ENCODE measurements at places on chromosomes 3 and 15.

DNA sequence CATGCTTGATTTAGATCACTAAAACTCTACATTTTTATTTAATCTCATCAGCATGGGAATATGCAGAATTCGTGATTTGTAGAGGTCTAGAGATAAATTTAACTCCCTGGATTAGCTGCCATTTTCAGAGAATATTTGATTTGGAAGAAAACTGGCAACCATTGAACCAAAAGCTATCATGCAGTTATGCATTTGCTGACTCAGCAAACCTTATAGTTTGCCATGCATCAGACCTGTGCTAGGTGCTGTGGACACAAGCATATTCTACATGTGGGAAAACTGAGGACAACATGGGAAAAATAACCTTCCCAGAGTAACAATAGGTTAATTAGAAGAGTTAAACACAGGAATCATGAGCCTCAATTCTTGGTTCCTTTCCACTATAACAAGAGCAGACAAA lies 54.7 kb upstream of the TP63 start:
- no peak for DNase-seq

- no peak for DNase-seq
Measured at GRCh38 chr15:69734699-69735098, 282.1 kb downstream of the RPLP1 start.

- no peak for DNase-seq
Measured at GRCh38 chr3:169150920-169151319, 512.6 kb downstream of the MECOM start.

- no peak for DNase-seq
Measured at GRCh38 chr3:30493911-30494311, 112.5 kb upstream of the TGFBR2 start.

GRCh38 chr15:65361708-65362459 lies 15.9 kb downstream of the IGDCC3 start:
- DNase-seq, result no peak

DNA sequence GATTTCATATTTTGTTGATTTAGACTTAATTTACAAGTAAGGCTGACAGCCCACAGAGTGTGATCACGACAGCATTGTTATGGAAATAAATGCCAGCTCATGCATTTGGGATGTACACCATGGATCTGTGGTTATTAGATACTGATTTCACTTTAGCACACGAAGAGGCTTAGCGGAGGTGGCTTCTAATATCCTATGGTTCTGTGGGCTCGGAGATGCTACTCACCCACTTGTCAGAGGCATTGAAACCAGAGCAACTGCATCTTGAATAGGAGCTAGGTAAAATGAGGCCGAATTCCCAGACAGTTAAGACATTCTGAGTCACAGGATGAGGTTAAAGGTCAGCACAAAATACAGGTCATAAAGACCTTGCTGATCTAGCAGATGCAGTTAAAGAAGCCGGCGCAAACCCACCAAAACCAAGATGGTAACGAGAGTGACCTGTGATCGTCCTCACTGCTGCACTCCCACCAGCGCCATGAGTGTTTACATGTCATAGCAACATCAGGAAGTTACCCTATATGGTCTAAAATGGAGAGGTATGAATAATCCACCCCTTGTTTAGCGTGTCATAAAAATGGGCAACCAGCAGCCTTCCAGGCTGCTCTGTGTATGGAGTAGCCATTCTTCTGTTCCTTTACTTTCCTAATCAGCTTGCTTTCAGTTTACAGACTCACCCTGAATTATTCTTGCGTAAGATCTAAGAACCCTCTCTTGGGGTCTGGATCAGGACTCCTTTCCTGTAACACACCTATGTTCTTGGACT lies 117.5 kb downstream of the PGPEP1L start:
- DNase-seq, result no peak

DNA sequence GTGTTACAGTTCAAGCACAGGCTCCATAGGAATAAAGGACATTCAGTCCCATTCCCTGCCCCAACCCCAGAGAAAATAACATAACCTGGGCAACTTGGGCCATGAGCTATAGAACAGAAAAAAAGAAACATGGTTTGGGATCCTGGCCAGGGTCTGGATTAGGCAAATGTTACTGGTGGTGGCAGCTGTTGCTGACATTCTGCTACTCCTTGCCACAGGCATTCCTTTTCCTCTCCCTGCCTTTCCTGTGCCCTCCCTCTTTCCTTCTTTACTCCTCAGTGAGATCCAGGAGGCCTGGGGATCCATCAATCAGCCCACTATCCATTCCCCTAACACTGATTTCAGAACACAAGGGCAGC lies 129.1 kb downstream of the NTRK3 start:
- no peak for DNase-seq

DNA sequence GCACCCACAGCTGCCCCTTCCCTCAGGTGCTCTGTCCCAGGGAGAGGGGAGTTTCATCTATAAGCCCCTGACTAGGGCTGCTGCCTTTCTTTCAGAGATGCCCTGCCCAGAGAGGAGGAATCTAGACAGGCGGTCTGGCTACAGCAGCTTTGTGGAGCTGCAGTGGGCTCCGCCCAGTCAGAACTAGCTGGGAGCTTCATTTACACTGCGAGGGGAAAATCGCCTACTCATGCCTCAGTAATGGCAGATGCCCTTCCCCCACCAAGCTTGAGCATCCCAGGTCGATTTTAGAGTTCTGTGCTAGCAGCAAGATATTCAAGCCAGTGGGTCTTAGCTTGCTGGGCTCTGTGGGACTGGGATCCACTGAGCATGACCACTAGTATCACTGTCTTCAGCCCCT lies 181.2 kb upstream of the RARB start:
- DNase-seq, result no peak

GRCh38 chr3:114464548-114464947 lies 170.7 kb downstream of the TIGIT start:
- DNase-seq, result no peak

GRCh38 chr15:100373942-100374341 lies 32.2 kb upstream of the ADAMTS17 start:
- DNase-seq, result no peak

- no peak for DNase-seq
Measured at GRCh38 chr3:4284865-4285264, 18.3 kb upstream of the SETMAR start.

DNA sequence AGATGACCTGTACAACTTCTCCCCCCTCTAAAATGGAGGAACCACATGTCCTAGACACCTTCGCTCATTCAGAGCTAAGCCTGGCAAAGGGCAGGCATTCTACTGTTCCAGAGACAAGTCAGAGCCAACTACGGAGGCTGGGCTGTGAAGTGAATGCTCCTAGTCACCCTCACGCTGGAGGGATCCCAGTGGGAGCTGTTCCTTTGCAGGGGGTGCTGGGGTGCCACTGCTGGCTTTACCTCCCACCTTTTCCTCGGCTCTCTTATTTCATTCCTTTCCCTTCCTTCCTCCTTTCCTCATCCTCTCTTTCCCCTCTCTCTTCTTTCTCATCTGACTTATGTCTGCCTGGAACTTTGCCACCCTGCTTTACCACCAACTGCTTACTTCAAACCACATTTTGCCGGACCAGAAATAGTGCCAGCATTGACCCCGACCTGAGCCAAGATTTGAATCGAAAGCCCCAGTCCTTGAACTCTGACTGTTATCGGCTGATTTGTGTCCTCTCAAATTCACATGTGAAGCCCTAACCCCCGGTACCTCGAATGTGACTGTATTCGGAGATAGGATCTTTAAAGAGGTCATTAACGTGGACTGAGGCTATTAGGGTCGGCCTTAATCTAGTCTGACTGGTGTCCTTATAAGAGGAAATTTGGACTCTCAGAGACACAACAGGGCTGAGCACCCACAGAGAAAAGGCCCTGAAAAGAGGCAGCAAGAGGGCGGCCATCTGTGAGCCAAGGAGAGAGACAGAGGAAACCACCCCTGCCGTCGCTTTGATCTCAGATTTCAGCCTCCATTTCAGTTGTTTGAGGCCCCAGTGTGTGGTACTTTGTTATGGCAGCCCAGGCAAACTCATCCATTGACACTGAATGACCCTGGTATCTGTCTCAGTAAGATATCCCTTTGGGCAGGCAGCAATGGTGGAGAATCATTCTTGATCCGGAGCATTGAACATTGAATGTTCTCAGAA lies 31.3 kb upstream of the TBC1D21 start:
- DNase-seq, result no peak

GRCh38 chr15:77881950-77882349 lies 195.6 kb downstream of the TBC1D2B start:
- DNase-seq, result no peak

GRCh38 chr3:147793841-147794240 lies 384.7 kb downstream of the ZIC1 start:
- DNase-seq, result no peak

GRCh38 chr15:90641581-90642463 lies 75.3 kb upstream of the BLM start:
- no peak for DNase-seq

DNA sequence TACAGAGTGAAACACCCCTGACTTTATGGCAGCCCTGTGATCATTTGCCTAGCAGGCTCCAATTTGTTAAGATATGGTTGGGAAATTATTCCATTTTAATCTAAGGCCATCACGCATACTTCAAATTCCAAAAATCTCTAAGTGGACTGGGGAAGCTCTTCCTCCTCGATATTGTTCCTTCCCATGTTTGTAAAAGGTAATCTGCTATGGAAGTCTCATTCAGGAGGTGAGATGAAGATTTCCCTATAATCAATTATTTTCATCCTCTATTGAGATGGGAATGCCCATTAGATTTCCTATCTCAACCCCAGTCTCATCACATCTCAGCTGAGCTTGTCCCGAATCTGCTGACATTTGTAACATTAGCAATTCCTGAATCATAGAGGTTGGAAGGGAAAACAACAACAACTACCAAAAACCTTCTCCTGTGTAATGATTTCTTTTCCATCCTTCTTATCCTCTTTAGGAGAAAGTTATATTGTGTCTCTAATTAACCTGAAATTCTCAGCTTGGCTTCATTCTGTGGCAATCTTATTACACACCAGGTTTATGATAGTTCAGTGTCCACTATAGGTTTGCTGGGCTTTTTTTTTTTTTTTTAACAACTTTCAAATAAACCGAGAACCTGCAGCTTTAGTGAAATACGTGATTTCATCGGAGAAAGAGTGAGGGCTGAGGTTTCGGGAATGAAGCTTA lies 2.2 kb upstream of the NR2F2 start:
- DNase-seq, result no peak

- DNase-seq, result no peak
Measured at GRCh38 chr3:187264021-187264420, 27.5 kb downstream of the MASP1 start.

GRCh38 chr3:184133840-184134745 lies 1.1 kb upstream of the EIF2B5 start:
- peak; percentile 99 for DNase-seq

DNA sequence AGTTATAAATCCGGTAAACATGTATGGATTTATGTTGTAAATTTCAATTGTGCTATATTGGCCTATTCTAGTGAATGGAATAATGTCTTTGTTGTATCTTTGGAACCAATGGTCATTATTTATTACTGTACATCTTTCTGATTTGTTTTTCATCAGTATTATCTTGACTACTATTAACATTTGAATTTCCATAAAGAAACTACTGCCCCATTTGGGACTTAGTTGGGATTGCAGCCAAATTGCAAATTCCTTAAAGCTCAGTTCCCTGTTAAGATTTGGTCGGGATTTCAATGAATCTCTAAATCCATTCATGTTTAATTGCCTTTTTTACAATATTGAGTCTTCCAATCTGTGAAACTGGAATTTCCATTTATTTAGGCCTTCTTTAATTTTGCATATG lies 822.4 kb upstream of the CADM2 start:
- DNase-seq, result no peak
